OCI-LY7 (cell line): ENCODE measurements at places on chromosomes 4 and X. TPM values are rescaled to one million over a fixed set of nuclear protein-coding genes. Genes with fewer than 3 reads are reported as not detected.

- DNase-seq = no peak
Observed at GRCh38 chrX:1925053-1925481, 310.2 kb downstream of the ASMT start.

- DNase-seq = no peak
Observed at GRCh38 chrX:70129816-70130215, 3.4 kb upstream of the IGBP1 start.

Gene ARHGEF38
- not detected in 2 replicates for total RNA-seq

- no peak for DNase-seq
Observed at GRCh38 chrX:107724653-107725052, 50.9 kb downstream of the TSC22D3 start.

Gene CXCR3
- not detected in 2 replicates for total RNA-seq

Gene NHSL2
- not detected in 2 replicates for total RNA-seq

DNA sequence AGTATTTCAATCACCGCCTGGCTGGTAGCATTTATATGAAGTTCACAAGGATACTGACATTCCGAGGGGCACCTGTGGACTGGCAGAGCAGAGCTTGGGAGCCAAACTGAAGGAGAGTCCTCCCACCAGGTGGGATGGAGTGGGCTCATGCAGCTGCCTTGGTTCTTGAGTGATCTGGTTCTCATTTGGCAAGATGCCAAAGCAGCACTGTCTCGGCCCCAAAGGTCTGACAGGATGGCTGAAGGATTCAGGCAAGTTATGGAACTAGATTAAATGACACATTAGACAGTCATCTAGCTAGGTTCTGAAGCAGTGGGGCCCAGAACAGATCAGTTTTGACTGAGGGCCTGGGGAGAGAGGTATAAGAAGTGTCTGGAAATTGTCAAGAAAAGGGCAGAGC, 3.2 kb downstream of the FGF16 start:
- DNase-seq = no peak

Gene CLCN5
- total RNA-seq = 4.1 and 4.2 TPM in 2 replicates
